ENCODE measurements at places on chromosomes 16 and 17. TPM values are rescaled to one million over a fixed set of nuclear protein-coding genes. Genes with fewer than 3 reads are reported as not detected.

DNA sequence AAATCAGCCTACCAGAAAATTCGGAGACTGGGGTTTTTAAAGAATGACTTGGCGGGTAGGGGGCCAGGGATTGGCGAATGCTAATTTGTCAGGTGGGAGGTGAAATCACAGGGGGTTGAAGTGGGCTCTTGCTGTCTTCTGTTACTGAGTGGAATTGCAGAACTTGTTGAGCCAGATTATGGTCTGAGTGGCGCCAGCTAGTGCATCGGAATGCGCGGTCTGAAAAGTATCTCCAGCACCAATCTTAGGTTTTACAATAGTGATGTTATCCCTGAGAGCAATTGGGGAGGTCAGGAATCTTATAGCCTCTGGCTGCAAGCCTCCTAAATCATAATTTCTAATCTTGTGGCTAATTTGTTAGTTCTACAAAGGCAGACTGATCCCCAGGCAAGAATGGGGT lies 762 bp upstream of the RBL2 start:
- no peak for DNase-seq

DNA sequence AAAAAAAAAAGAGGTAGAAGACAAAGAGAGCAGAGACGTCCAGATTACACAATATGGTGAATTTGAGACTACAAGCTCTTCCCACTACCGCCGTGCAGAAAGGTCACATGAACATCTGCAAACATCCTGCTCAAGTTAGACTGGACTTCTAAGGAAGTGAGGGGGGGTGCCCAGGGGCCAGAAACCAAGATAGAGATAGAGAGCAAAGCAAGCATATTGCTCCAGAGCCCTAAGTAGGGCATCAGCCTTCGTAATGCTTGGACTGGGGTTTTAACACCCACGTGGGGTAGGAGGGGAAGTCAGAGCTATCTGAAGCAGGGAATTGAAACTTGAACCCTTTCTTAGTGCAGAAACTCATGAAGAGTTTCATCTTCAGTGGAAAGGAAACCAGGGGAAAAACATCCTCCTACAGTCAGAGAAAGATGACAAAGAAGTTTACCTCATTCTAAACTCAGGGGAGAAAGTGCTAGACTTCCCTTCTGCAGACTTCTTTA lies 8.7 kb downstream of the CLEC19A start:
- peak; percentile 9 for DNase-seq

- DNase-seq = no peak
Measured at GRCh38 chr17:69457603-69458002, 43.1 kb downstream of the MAP2K6 start.

DNA sequence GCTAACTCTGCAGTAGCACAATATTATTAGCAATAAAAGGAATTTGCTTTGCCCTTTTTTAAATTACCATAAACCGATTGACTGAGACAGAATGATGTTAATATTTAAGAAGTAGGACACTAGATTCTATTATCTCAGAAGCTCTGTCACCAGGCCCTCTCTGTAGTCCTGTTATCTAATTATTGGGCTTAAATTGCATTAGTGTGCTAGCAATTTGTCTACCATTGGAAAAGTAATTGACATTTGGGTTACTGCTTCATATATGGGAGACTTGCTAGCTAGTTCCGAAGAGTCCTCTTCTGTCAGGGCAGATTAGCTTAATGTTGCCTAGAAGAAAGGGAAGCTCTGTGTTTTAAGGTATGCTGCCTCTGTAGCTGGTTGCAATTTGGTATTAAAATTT lies 1107.3 kb upstream of the EEF2KMT start:
- DNase-seq = no peak

Gene MVD
- 35.9 TPM for polyA plus RNA-seq
